NCI-H774 (cell line): ENCODE measurements at places on chromosomes 5 and 9.

DNA sequence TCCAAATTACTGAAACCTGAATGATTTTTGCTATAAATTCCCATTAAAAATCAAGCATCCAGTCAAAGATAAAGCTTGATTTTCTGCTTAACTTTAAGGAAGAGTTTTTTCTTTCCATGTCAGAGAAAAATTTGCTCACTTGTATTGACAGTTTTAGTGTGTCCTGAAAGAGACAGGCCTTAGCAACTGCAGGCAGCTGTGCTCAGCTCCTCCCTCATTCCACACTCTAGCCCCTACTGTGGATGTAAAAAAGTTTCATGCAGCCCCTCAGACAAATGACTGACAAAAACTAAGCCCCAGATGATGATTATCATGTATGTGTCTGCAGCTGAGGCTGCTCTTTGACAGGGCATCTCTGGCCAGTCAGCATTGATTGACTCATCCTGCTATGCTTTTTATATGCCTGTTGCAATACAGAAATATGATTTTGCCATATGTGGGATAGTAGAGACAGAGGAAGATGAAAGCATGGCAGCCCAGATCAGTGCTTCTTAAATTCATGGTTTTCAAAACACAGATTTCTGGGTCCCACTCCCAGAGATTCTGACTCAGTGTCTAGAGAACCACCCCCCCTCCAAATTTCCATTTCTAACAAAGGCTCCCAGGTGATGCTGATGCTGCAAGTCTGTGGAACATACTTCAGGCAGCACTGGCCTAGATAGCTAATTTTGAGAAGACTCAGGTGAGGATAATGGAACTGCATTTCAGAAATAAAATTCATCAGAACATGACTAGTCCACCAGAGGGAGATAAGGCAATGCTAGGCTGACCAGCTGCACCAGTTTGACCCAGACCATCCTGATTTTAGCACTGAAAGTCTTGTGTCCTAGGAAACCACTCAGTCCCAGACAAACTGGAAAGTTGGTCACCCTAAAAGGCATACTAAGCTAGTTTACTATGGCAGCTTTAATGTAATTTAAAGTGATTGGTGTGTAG is 298.7 kb upstream of the KCNN2 start:
- no peak for DNase-seq

DNA sequence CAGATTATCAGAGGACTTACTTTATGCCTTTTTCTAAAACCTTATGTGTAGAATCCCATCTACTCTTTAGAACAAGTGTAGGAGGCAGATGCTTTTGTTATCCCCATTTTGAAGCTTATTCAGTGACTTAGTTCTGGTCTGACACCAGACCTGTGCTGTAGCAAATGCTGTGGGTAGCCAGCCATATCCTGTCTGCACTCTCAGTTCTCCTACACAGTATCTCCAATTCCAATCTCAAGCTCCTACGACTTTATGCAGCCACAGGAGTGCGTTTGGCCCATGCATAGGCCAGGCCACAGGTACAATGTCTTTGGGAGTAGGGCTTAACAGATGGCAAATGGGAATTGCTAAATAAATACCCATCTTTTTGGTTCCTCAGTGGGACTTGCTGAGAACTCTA is 292.6 kb downstream of the MCTP1 start:
- no peak for DNase-seq

DNA sequence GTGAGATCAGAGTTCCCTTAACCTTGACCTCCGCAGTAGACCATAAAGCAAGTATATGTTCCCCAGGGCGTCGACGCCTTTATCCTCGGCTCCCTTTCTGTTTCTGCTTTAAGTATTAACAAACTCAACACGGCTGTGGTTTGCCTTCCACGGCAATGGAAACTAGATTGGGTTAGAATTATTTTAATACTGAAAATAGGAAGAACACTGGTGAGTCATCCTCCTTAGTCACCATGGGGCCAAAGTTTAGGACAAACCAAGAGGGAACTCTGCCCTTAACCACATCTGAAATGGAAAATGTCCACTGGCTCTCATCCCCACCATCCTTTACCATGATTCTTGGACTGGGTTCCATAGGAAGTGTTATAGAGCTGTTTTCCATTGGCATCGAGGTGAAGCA is 386.1 kb downstream of the ACTL7B start:
- DNase-seq: no peak

DNA sequence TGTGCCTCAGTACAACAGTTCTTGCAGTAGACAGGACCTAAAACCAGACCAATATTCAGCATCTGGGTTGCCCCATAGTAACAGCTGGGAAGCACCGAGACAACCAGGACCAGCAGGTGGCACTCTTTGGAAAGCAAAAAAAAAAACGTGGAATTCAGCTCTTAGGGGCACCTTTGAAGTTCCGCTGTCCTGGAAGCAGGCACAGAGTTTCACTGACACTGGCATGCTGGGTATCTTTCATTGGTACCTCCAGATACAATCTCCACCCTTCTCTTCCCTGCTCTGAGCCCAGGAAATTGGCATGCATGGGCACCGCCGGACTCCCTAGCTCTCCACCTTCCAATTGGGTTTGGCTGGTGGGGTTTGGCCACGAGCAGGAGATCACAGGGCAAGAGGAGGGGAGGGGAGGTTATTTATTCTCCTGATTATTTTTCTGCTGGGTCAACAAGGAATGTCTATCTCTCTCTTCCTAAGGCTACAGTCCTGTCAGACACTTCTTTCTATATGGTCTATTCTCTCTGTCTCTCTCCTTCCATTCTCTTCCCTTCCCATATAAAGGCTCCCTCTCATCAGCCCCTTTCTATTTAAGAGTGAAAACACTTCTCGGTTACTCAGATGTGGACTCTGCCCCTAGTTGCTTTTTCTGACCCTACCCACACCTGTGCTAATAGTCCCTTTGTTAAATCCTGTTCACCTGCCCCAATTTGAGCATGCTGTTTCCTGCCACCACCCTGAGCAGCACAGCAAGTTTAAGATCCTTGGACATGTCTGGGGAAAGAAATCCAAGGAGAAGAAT is 1.9 kb upstream of the IDNK start:
- peak; percentile 66 for DNase-seq

DNA sequence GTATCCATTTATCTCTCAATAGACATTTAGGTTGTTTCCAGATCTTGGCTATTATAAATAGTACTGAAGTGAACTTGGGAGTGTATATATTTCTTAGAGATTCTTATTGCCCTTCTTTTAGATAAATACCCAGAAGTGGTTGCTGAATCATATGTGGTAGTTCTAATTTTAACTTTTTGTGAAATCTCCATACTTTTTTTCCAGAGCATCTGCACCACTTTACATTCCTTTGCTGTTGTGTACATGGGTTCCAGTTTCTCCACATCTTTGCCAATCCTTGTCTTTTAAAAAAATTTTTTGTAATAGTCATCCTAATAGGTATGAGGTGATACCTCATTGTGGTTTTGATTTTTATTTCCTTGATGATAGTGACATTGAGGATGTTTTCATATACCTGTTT is 303.7 kb downstream of the CCDC171 start:
- DNase-seq: no peak

- no peak for DNase-seq
These were observed 45.5 kb downstream of the ELL2 start for GRCh38 chr5:95915999-95916686.

- no peak for DNase-seq
These were observed 647.7 kb upstream of the WWC1 start for GRCh38 chr5:167643631-167644280.

DNA sequence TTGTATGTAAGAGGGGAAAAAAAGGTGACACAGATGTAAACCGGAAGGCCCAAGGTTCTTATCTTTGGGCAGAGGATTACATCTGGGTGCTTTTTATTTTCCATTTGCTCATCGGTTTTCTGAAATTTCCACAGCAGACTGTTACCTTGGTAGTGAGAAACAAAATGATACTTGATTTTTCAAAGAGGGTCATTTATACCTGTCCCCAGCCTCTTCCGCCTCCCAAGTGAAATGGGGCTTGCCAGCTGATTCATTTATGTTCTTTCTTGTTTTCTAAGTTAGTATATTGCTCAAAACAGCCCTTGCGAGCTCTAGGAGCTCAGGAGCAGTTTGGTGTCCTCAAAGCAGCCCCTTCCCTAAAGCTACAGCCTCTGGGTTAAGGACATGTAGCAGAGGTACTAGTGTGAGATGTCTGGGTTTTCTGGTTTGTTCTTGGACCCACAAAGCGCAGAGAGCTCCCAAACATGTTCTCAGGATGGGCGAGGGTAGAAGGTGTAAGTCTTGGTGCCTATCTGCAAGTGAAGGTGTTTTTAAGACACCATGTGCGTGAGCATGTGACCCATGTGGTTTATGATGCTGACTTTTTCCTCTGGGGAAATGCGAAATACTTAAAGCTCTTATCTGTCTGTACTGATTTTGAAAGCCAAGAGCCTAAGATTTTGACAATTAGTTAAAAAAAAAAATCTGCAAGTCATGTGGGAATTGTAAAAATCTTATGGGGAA is 38.3 kb downstream of the DAPK1 start:
- no peak for DNase-seq

- no peak for DNase-seq
These were observed 66.9 kb upstream of the FCN1 start for GRCh38 chr9:134984372-134985265.

GRCh38 chr5:1130218-1130946 is 18.5 kb upstream of the SLC12A7 start:
- peak; percentile 95 for DNase-seq

DNA sequence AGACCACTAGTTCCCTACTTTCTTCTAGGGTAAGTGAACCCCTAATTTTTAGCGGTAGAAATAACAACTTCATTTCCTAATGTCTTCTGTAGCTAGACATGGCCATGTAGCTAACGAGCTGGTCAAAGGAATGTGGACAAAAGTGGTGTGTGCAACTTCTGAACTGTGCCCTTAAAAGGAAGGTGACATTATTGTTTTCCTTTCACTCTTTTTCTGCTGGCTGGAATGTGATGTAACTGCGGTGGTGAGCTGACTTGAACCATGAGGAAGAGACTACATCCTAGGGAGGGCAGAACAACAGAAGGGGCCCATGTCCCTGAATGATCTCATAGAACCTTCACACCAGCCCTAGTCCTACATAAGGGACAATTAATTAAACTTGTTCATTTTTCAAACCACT is 1.3 kb upstream of the SNX2 start:
- no peak for DNase-seq

DNA sequence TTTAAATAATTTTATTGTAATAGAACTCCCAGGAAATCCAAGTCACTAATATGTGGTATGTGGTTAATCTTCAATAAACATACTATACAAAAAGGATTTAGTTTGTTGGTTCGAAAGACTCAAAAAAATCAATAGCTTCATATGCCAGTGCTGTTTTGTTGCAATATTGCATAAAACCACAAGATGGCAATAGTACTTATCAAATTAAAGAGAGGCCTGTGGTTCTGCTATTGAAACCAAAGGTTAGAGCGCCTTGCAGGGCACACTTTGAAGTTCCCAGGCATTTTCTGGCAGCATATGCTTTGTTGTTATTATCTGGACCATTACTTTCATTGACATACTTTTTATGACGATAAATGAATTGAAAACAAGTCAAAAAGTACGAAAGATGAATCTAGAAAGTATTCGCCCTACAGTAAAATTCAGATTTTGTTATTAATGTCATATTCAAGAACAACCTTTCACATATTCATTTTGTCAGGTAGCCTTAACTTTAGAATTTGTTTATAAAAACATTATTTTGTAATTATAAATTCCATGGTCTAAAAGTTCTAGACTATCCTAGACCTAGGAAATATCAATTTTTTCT is 316.3 kb downstream of the MCTP1 start:
- peak; percentile 58 for DNase-seq

GRCh38 chr5:154403776-154404387 is 41.9 kb upstream of the SAP30L start:
- DNase-seq: no peak

DNA sequence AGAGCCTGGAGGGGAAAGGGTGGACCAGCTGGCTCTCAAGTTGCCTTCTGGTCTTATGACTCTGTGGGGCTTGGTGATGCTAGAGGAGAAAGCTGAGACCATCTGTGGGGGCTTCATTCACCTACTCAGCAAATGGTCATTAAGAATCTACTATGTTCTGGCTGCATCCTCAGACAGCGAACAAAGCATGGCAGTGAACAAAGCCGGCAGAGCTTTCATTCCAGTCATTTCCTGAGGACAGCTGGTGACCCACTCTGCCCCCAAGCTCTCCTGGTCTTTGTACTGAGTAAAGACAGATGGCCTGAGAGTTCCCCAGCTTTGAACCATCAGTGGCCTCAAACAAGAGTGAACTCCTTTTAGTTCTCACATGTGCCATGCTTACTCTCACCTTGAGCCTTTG is 48.0 kb downstream of the FGF1 start:
- DNase-seq: no peak

DNA sequence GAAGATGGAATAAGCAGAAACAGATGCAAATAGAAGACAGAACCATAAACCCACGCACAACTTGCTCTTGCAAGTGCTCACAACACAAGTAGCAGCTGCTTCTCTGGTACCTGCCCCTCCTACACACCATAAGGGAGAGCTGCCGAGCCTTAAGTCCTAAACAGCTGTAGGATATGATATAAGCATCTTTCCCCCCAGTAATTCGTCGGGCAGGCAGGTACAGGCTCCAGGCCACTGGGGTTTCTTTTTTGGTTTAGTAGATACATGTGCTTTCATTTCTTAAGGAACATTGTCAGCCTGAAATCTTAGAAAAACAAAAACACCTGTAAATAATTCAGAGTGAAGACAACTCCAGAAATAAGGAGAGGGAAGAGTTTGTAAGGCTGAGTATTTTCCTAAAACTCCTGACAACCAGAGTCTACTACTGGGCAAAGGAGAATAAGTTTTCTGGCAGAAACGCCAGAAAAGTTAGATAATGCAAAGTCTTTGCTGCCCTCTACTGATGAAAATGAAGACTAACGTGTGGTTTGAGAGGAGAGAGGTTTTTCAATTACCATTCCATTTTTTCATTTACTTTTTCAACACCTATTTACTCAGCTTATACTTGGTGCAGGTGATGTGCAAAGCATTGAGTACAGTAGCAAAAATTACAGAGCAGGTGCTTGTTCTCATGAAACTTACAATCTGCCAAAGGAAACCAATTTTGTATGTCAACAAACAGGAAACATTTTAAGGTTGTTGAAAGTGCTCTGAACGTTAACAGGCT is 20.1 kb upstream of the TCERG1 start:
- DNase-seq: peak; percentile 45

GRCh38 chr5:11180890-11181289 is 419.9 kb upstream of the DAP start:
- DNase-seq: no peak

- DNase-seq: no peak
These were observed 55.2 kb downstream of the NTNG2 start for GRCh38 chr9:132216861-132217619.

DNA sequence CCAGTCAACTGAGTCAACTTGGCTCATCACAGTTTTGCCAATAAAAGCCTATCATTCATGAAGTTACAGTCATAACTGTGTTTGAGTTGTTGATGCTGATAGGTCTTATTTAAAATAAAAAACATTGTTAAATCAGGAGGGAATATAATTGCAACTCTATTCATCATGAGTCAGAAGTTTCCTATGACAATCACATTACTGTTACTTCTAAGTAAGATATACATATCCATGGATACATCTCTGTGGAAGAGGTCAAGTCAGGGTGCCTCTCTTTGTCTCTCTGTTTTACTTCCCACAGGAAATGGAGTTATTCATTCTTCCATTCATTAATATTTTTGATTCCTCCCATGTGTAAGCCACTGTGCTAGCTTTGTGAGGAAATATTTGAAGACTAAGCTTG is 2015.4 kb upstream of the WWC1 start:
- no peak for DNase-seq
